Stimulated activated CD4-positive, alpha-beta T cell treated with anti-CD3 and anti-CD28 coated beads, Interleukin-2, amount 100 ng/mL, for 4 hours (primary cell): ENCODE measurements at places on chromosomes 3 and 15.

DNA sequence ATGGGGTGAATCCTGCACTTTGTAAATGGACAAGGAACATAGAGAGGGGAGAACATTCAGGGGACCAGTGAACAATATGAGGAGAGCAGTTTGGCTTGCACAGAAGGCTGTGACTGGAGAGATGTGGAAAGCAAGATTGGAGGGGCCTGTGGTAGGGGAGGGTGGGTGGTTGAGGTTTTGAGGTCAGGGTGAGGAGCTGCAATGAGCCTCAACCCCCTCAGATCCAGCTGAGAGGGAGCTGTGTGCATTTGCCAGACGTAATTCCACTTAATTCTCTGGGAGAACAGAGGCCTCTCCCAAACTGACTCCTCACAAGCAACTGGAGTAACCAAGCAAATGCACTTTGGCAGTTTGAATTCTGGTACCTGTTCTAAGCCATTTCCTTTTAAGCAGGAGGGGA, 253.1 kb upstream of the TRIM42 start:
- DNase-seq = no peak

- DNase-seq = no peak
Observed at GRCh38 chr15:87609894-87610293, 646.6 kb downstream of the NTRK3 start.

GRCh38 chr3:194596906-194597305, 36.3 kb downstream of the TMEM44 start:
- no peak for DNase-seq

- DNase-seq = no peak
Observed at GRCh38 chr3:191922570-191922969, 461.6 kb downstream of the PYDC2 start.

DNA sequence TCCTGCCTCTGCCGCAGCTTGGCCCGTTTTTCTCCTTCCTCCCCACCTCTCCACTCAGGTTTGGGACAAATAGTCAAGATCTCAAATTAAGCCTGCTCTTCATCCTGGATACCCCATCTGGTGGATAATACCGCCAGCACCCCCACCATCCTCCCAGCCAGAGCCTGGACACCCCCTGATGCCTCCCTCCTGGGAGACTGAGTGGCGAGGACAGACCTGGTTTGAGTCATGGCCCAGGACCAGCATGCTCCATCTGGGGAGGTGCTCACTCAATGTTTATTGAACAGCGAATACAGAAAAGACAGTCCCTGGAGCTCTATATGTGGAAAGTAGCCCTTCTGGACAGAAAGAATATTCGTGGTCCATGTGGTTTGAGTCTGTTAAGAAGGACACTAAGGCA, 23.3 kb downstream of the CTSH start:
- no peak for DNase-seq

GRCh38 chr15:76349301-76350070, 12.9 kb downstream of the ISL2 start:
- no peak for DNase-seq

- DNase-seq = no peak
Observed at GRCh38 chr3:12180218-12180617, 21.5 kb upstream of the TIMP4 start.

- DNase-seq = no peak
Observed at GRCh38 chr15:36501063-36501678, 78.3 kb upstream of the CDIN1 start.
